AG04449 (cell line): ENCODE measurements at places on chromosomes 7 and 10.

DNA sequence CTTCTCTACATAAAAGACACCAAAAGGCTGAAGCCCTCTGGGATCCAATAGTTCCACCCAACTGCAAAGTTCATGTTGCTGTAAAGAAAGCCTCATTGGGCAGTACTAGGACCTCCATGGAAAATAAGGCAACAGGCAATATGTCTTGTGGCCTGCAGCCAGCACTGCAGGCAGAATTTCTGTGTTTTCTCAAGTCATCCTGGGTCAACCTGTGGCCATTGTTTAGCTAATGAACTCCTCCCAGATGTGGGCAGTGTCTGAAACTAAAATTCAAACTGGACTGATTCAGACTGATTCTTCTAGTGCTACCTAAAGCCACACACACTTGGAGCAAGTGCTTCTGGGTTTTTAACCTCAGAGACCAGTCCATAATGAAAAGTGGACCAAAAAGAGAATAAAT is 141.5 kb downstream of the PPP1R17 start:
- DNase-seq, result no peak

DNA sequence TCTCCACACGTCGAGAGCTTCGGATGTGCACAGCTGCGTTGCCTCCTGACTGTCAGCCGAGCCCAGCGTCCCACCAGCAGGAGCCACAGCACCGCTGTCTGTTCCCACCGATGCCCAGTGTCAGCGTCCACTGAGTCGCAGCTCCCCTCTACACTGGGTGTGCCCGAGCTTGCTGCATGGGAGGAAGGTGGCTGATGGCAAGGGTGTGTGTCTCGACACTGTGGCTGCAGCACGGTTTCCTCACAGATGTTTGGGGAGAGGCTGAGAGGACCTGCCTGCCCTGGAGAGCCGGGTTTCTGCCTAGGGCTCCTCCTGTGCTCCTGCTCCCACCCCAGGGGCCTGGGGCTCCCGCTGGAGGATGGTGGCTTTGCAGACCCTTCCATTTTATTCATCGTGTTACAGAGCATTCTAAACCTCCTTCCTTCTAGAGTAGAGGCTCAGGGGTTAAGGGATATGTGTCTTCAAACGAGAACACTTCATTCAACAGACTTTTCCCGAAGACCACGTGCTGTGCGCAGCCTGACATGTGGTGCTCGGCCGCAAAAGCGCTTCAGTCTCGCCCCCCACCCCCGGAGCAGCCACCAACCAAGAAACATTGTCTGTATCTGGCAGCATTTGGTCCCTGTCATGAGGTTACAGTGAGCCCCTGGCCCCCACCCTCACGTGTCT is 384.8 kb downstream of the DNAJB6 start:
- DNase-seq, result no peak

DNA sequence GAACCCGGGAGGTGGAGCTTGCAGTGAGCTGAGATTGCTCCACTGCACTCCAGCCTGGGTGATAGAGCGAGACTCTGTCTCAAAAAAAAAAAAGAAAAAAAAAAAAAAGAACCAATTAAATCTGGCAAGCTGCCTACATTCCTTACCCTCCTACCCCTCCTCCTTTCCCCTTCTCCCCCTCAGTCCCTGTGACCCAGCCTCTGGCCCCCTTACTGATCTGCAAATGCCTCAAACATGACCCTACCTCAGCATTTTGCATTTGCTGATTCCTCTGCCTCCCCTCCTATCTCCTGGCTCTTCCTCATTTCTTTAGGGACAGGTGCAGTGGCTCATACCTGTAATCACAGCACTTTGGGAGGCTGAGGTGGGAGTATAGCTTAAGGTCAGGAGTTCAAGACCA is 19.3 kb downstream of the CDHR3 start:
- DNase-seq, result no peak

- DNase-seq, result no peak
These were observed 1.8 kb upstream of the MAGI2 start for GRCh38 chr7:79455173-79455790.

DNA sequence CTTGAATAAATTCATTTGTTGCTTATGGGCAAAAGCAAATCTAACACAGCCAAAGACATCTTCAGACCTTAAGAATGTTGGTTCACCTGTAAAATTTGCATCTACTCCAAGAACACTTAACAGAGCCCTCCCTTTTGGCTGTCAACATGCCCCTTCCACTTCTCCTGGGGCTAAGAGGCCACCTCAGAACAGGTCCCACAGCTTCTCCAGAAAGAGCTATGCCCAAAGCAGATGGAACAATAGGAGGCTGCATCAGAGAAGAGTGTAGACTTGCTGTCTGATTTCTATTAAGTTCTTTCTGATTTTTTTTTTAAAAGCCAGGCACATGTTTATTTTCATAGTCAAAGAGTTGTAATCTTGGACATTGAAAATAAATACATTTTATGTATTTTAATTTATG is 26.1 kb upstream of the TRIL start:
- DNase-seq, result no peak

GRCh38 chr7:23956772-23957576 is 247.0 kb downstream of the STK31 start:
- no peak for DNase-seq

GRCh38 chr7:27107391-27108381 is 5.2 kb upstream of the HOXA2 start:
- no peak for DNase-seq

- no peak for DNase-seq
These were observed at the start of gene ZFYVE27 for GRCh38 chr10:97736902-97737769. Gene ZFYVE27 (plus strand): TSS chr10:97737128. CDS start chr10:97738478, 1,350 bp downstream.

DNA sequence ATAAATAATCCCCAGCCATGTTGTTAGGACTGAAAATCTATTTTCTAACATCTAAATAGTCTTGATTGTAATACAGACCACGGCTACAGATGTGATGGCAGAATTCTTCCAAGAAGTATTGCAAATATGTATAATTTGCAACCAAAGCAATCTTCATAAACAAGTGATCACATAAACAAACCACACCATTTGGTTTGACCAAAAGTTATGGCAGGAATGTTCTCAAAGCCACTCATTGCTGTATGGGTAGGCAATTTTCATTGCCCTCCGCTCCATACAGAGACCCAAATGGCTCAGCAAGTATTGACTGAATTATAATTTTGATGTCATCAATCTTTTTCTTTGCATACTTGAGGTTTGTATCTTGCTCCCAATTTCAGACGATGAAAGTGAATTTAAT is 19.0 kb upstream of the RHOBTB1 start:
- DNase-seq, result no peak

DNA sequence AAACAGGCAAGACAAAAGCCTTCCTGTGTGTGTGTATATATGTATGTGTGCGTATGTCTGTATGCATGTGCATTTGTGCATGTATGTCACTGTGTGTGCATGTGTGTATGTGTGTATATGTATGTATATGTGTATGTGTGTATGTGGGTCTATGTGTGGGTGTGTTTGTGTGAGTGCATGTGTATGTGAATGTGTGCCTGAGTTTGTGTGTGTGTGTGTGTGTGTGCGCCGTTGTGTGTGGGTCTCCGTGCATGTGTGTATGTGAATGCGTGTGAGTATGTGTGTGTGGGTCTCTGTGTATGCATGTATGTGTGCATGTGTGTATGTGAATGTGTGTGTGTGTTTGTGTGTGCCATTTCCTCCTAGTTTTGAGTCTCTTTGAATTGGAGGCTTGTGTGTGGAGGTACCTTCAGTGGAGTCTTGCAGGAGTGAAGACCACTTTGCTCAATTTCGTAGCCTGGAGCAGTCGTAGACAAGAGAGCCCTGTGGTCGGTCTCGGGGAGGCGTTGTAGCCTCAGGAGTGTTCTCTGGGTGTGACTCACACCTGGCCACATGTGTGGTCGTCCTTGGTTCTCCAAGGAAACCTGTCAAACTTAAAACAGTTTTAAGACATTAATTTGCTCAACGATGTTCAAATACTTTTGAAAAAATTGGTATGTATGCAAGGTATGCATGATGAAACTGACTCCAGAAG is 28.1 kb downstream of the INPP5A start:
- no peak for DNase-seq

DNA sequence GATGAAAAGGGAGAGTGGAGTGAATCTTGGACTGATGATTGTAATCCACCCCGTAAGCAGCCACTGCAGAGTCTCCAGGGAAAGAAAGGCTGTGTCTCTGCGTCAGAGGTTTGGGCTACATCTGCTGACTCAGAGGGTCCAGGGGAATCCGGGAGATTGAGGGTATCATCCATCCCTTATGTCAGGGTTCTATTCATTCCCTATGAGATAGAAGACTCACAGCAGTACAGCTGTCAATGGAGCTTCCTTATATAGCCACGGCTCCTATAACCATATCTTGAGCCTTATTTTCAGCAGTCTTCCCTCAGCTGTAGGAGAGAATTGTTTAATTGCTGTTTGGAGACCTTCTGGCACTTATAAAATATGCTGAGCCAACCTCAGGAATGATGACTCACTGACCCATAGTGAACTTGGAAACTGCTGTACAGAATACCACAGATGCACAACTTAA is 558.2 kb upstream of the PFKP start:
- DNase-seq, result no peak

DNA sequence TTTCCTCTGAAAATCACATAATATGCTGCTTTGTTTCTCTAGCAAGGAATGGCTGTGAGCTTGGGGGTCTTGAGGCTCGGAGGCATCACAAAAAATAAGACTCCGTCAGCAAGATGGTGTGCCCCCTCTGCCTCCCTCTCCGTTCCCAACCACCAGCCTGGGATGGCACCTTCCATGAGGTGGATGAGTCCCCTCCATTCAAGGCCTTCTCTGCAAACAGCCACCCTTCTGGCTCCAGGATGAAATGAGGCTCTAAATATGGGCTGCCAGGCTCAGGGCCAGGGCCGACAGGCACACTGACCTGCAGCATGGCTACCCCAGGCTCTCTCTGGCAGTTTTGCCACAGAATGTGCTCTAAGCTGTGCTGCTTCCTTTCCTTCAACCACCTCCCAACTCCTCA is 521.5 kb downstream of the PTPRN2 start:
- no peak for DNase-seq

DNA sequence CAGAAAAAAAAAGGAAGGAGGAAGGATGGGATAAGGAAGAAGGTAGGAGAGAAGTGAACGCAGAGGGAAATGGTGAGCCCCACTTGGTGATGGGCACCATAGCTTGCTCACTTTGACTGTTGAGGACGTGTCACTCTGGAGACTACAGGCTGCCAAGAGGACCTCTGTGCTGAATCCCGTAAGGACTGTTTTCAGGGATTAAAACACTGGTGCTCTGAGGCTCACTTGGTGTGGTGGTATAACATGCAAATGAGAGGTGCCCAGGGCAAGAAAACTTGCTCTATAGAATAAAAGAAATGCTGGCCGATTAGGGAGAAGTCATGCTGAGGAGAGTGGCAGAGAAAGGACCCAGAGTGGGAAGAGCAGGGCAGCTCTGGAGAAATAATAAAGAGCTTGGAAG is 5.3 kb upstream of the IL2RA start:
- no peak for DNase-seq

GRCh38 chr10:126170776-126171175 is 217.5 kb downstream of the ADAM12 start:
- no peak for DNase-seq

- no peak for DNase-seq
These were observed 584 bp upstream of the RUNDC3B start for GRCh38 chr7:87627634-87627994.

GRCh38 chr7:37284805-37285231 is 163.8 kb downstream of the ELMO1 start:
- no peak for DNase-seq

GRCh38 chr10:55404094-55404493 is 603.1 kb upstream of the PCDH15 start:
- no peak for DNase-seq

DNA sequence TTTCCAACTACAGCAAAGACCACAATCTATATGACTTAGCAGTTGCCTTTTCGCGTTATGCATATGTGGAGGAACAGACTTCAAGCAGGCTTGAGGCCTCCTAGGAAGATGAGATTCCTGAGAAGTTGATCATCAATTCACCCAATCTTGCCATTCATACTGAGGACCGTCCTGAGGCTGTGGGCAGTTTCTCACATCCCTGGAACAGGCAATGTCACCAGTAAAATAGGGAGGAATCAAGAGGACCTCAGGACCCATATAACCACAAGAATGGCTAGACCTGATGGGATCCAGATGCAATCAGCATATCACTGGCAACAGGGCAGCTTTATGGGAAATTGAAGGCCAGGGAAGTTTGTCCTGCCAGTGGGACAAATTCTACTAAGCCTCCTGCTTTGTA is 17.3 kb downstream of the KDM7A start:
- peak; percentile 2 for DNase-seq

GRCh38 chr7:102317231-102318059 is 30.8 kb downstream of the SH2B2 start:
- DNase-seq, result no peak

DNA sequence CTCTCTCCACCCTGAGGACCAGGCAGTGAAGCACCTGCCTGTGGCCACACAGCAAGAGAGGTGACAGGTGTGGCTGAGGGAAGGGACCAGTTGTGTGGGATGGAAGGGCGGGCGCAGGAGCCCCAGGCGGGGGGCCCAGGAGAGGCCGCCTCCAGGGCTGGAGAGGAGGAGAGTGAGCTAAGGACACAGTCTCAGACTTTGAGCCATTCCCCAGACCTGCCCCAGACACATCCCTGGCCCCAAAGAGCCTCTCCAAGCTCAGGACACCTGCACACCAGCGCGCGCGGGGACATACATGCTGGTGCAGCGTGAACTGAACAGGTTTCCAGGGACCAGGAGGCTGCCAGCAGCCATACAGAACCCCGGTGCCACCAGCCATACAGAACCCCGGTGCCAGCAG is 237.3 kb downstream of the MAD1L1 start:
- DNase-seq, result no peak

DNA sequence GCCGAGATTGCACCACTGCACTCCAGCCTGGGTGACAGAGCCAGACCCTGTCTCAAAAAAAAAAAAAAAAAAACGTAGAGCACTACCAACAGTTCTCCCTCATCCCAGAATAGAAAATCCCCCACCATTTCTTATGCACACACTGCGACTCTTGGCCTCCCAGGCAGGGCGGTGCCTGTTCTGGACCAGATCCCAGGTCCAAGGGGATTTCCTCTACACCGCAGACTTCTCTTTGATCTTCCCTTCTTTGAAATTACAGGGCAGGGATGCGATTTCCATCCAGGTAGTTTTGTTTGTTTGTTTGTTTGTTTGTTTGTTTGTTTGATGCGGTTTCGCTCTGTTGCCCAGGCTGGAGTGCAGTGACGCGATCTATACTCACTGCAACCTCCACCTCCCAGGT is 91.8 kb downstream of the SEPTIN14 start:
- no peak for DNase-seq

DNA sequence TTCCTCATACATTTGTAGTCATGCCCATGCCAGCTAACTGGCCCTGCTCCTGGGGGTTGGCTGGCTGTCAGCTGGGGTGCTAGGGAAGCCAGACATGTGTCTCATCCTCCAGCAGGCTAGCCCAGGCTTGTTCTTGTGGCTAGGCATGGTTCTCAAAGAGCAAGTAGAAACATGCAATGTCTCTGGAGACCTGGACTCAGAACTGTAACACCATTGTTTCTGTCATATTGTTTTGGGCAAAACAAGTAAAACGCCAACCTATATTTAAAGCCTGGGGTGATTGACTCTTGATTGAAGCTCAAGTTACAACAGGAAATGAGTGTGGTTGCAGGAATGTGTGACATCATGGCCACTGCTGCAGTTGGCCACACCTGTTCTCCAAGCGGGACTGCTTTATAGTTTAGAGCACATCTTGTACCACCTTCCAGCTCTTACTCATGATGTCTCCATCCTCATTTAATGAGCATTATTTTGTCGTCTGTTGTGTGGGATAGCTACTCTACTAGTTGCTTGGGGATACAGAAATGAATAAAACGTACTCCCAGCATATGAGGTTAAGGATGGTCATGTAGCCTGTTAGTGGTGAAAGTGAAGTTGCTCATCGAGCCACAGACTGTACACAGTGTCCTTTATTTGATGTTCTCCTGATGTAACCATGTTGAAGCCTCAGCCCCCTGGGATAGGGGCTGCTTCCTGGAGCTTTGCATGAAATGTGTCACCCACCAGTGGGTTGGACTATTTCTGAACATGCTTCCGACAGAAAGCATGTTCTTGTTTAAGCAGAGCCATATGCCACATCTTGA is 168.4 kb downstream of the SORCS3 start:
- DNase-seq, result no peak
